Right ventricle myocardium inferior (tissue), 1 donor: ENCODE measurements at places on chromosomes 2 and 18. TPM values are rescaled to one million over a fixed set of nuclear protein-coding genes. Genes with fewer than 3 reads are reported as not detected.
A peak's percentile ranks its signal among the peaks of the same experiment; 100 is the strongest.

Gene TGIF1
- 8.4 TPM for total RNA-seq

Gene ASB18
- total RNA-seq, result 4.6 TPM

Gene TWIST2
- total RNA-seq, result 2.6 TPM

Gene PCARE
- 0.51 TPM for total RNA-seq

Gene EPC2
- 18.6 TPM for total RNA-seq

Gene TXNDC2
- not detected for total RNA-seq

Gene TLX2
- total RNA-seq, result not detected

Gene POMC
- 9.1 TPM for total RNA-seq

DNA sequence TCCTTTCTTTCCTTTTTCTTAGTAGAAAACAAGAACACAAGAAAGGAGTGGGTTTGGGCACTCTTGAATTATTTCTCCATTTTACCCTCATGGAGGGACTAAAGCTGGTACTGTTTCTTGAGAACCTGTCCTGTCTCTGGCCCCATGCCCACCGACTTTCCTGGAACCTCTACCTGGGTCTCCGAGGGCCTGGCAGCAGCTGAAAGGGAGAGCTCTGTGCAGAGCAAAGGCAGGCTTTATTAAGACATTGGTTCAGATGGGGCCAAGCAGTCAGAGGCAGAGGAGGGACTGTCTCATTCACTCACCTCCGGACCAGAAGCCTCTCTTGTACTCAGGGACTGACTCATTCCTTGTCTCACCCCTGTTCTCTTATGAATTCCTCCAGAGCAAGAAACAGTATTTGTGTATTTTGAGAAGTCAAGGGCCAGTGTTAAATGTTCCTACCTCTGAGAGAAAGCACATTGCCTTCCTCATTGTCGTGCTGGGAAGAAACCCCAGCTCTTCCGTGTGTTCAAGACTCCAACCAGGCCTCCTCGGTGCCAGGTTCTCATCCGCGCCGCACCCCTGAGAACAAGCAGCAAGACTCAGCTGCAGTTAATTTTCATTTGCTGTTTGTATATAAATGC lies 201.9 kb upstream of the NT5C1B start:
- no peak for DNase-seq

- DNase-seq, result no peak
Observed at GRCh38 chr2:9031246-9031645, 27.8 kb upstream of the MBOAT2 start.

DNA sequence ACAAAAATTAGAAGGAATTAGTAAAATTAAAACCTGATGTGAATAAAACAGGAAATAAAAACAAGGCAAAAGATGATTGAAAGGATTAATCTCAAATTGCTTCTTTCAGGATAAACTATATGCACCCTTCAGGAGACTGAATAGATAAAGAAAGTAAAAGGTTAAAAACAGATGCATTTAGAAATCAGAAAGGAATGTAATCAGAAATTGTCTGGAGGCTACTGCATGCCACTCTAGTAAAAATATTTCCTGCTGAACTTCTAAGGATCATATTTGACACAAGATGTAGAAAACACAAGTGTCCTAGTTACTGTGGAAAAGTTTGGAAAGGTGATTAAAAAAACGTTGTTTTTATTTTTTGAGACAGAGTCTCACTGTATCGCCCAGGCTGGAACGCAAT lies 16.2 kb downstream of the CHCHD5 start:
- no peak for DNase-seq

DNA sequence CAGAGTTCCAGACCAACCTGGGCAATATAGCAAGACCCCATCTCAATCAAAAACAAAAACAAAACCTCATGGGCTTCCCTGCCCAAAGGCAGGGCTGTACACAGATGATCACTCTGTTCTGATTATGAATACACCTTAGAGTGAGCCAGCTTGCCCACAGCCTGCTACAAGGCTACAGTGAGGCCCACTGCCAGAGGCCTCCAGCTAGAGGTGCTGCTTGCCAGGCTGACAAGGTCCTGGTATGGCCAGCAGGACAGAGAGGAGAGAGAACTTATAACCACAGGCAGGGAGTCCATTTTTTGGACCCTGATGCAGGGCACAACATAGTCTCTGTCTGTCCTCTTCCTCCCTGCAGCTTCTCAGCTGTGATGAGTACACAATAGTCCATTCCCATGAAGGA lies 41.5 kb downstream of the KANSL3 start:
- peak; percentile 74 for DNase-seq

DNA sequence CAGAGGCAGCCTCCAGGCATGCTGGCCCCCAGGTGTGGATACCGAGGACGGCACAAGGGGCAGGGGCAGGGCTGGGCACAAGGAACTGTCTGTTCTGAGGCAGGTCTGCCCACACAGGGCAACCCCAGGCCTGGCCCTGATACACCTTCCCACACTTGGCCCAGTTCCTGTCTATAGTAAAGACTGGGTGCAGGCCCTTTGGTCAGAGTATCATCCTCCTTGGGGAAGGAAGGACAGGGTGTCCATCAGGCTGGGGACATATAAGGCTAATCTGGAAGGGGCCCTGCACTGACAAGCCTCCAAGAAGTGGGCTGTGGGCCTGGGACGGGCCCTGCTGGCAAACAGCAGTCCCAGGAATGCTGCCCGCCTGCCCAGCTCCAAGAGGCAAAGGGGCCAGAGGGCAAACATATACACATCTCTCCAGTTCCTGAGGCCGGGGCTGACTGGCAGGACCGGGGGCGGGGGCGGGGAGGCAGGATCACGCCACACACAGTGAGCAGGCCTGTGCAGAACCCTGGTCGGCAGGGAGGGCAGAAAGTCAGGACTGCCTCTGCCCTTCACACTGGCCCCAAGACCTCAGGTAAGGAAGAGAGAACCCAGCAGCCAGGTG lies 18.9 kb downstream of the SDC1 start:
- DNase-seq, result peak; percentile 46

- no peak for DNase-seq
Observed at GRCh38 chr2:148794558-148794957, 80.5 kb upstream of the KIF5C start.

DNA sequence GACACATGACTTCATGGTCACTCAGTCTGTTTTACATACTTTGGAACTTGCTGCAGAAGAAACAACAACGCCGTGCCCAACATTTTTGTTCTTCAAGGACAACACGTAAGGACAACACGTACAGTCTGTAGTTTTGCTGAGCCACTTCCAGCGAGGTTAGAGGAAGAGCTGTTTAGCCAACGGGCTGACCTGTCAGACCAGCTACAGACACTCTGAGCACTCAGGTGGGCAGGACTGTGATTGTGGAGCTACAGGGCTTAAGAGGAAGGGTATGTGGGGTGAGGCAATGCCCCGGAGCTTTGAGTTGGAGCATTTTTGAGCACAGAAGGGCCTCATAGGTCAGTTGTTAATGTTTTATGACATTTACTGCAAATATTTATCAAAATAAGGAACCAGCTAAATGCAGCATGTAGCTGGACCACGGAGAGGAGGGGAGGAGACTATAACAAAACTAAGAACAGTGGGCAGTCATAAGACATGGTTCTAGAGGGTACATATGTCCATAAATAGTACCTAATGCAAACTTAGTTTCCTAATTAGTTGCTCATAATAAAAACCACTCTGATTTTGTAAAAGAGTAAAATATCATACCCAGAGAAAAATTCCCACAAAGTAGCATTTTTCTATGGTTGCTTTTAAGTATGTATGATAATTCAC lies 26.3 kb upstream of the NPC1 start:
- no peak for DNase-seq

- DNase-seq, result no peak
Observed at GRCh38 chr18:5197461-5197860, 404 bp upstream of the AKAIN1 start.
